ENCODE measurements at places on chromosomes 2 and 18.

GRCh38 chr2:191006997-191007783 is 6.8 kb downstream of the STAT1 start:
- no peak overlapping the region for H3K4me3 ChIP-seq
- H3K36me3 ChIP-seq = peaks cover 37% of the 10 kb centered on the region
- H3K27ac ChIP-seq = no peak overlapping the region

DNA sequence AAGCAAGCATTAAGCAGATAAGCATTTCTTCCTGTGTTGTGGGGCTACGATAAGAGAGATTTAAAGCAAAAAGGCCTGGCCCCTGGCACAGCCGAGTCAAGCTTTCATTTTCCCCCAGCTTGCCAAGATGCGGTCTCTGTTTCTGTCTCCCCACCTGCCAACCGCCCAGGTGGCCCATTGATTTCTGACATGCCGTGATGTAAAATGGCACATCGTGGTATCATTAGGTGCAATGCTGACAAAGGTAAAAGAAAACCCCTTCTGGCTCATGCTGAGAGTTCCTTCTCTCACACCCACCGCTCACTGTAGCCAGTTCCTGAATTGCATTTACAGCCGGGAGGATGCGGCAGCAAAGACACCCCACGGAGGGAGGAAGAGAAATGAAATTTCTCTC is 62.8 kb downstream of the BOD1L2 start:
- H3K27ac ChIP-seq = no peak overlapping the region
- DNase-seq = no peak
- H3K4me3 ChIP-seq = peak overlapping the region; percentile 32
- H3K36me3 ChIP-seq = no peaks in the 10 kb centered on the region
- H3K4me1 ChIP-seq = peaks cover 4% of the 10 kb centered on the region
- no peaks in the 10 kb centered on the region for H3K27me3 ChIP-seq

DNA sequence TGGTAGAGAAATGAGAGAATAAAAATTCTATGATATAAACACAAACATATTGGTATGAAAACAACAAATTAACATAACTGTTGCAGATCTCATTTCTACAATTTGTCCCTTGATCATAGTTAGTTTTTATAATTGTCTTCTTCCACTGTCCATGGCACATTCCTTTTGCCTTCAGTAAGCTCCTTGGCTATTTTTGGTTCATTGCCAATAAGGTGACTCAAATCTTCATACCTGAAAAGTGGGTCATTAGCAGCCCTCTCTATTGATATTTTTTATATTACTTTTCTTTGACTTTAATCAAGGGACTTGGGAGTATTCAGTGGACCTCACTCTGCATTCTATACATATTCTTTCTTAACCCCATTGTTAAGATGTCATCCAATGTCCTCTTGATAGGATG is 552.9 kb downstream of the TDRD15 start:
- no peak overlapping the region for H3K4me3 ChIP-seq
- no peak overlapping the region for H3K27ac ChIP-seq
- no peaks in the 10 kb centered on the region for H3K27me3 ChIP-seq
- no peaks in the 10 kb centered on the region for H3K36me3 ChIP-seq
- H3K4me1 ChIP-seq = no peaks in the 10 kb centered on the region

- DNase-seq = no peak
- H3K27me3 ChIP-seq = no peaks in the 10 kb centered on the region
- H3K4me3 ChIP-seq = no peak overlapping the region
- no peak overlapping the region for H3K27ac ChIP-seq
These were observed 107.4 kb upstream of the CTDP1 start for GRCh38 chr18:79572093-79572780.

DNA sequence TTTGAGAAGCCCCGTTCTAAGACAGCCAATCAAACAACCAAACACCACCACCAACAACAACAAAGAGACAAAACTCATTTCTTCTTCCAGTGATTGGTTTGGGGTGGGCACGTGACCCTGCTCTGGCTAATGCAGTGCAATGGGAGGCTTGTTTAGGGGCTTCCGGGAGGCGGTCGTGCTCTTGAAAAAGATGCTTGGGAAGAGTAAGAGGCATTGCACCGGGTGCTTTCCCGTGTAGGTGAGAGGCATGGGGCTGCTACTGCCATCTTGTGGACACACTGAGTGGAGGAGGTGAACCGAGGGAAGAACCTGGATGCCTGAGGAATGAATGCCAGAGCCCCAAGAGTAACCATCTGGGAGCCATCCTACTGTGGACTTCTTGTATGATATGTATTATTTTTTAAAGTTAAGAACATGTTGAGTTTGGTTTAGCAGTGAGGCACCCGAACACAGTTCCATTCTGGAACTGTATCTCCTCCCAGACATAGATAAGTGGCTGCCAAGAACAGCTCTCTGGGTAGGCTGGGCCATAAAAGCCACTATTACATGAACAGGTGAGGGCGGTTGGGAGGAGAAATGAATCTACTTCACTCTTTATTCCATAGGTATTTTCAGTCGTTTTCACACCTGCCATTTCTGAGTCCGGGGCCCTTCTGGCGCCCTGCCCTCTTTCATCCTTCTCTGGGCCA is 19.1 kb upstream of the ARHGAP25 start:
- DNase-seq = no peak
- no peaks in the 10 kb centered on the region for H3K27me3 ChIP-seq
- H3K4me1 ChIP-seq = peaks cover 3% of the 10 kb centered on the region
- no peak overlapping the region for H3K4me3 ChIP-seq
- no peaks in the 10 kb centered on the region for H3K36me3 ChIP-seq

DNA sequence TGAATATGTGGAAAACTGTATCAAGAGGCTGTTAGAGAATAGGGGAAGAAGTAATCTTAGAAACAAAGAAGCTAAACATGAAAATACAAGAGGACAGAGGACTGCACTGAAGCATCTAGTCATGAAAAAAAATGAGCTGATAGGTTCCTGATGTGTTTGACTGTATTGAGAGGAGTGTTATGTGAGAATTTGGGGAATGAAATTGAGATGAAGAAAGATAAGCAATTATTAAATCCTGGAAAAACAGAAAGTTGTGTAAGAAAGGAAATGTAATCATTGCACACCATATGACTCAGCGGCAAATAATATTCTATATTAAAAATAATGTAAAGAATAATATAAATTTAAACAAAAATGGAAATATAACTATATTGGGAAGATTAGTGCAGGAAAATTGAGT is 71.2 kb downstream of the SEMA4F start:
- H3K27me3 ChIP-seq = no peaks in the 10 kb centered on the region
- no peaks in the 10 kb centered on the region for H3K4me1 ChIP-seq
- no peak overlapping the region for H3K4me3 ChIP-seq
- no peak for DNase-seq
- no peaks in the 10 kb centered on the region for H3K36me3 ChIP-seq

GRCh38 chr2:31219131-31219969 is 2.0 kb upstream of the CAPN14 start:
- H3K27me3 ChIP-seq = no peaks in the 10 kb centered on the region
- no peak overlapping the region for H3K4me3 ChIP-seq
- H3K4me1 ChIP-seq = no peaks in the 10 kb centered on the region

GRCh38 chr2:130963196-130963848 is 126.6 kb downstream of the ARHGEF4 start:
- no peak overlapping the region for H3K4me3 ChIP-seq
- no peaks in the 10 kb centered on the region for H3K27me3 ChIP-seq
- no peaks in the 10 kb centered on the region for H3K36me3 ChIP-seq
- DNase-seq = no peak

GRCh38 chr18:8448130-8448529 is 161.1 kb upstream of the RAB12 start:
- H3K27ac ChIP-seq = no peak overlapping the region
- no peaks in the 10 kb centered on the region for H3K27me3 ChIP-seq
- H3K4me3 ChIP-seq = no peak overlapping the region
- no peak for DNase-seq
- H3K4me1 ChIP-seq = no peaks in the 10 kb centered on the region

DNA sequence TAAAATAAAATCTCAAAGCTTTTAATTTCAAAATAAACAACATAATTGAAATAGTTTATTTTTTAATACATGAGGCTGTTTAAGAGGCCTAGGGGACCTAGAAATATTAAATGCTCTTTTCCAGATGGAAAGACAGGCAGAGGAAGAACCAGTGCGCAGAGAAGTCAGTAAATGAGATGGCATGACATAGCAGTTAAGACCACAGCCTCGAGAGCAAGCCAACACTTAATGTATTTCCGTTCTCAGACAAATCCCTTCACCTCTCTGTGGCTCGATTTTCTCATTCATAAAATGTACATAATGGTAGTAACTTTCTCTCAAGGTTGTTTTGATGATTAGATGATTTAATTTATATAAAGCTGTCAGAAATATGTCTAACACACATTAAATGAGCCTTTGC is 405.1 kb upstream of the CWC22 start:
- no peak overlapping the region for H3K4me3 ChIP-seq
- no peak overlapping the region for H3K27ac ChIP-seq
- no peaks in the 10 kb centered on the region for H3K4me1 ChIP-seq
- no peak for DNase-seq
- H3K36me3 ChIP-seq = no peaks in the 10 kb centered on the region

DNA sequence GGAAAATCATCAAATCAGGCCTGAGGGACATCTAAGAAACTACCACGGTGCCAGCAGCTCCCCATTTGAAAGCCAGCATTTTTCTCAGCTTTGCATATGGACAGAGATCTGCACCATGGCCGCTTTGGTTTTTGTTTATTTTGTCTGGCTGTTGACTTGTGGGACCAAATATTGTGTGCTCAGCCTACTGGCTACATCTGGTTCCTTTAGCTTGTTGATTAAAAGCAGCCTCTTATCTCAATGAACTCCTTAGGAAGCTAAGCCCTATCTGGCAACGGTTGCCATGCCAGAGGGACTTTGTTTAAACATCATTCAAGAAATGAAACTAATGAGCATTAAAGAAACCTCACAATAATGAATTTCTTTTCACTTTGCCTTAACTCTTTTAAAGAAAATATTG is 32.4 kb upstream of the CCDC150 start:
- peaks cover 10% of the 10 kb centered on the region for H3K4me1 ChIP-seq
- peak overlapping the region; percentile 22 for H3K4me3 ChIP-seq
- DNase-seq = no peak
- peak overlapping the region; percentile 56 for H3K27ac ChIP-seq
- no peaks in the 10 kb centered on the region for H3K27me3 ChIP-seq

- H3K36me3 ChIP-seq = peaks cover 48% of the 10 kb centered on the region
- no peak overlapping the region for H3K27ac ChIP-seq
- no peak overlapping the region for H3K4me3 ChIP-seq
- no peak for DNase-seq
These were observed 72.1 kb downstream of the COL6A3 start for GRCh38 chr2:237341872-237342271.

- H3K4me3 ChIP-seq = peak overlapping the region; percentile 38
- H3K27me3 ChIP-seq = no peaks in the 10 kb centered on the region
- no peaks in the 10 kb centered on the region for H3K36me3 ChIP-seq
- peaks cover 21% of the 10 kb centered on the region for H3K4me1 ChIP-seq
- DNase-seq = no peak
- H3K27ac ChIP-seq = peak overlapping the region; percentile 62
These were observed 261.6 kb upstream of the SPOPL start for GRCh38 chr2:138239902-138240491.

- no peak for DNase-seq
- H3K4me3 ChIP-seq = no peak overlapping the region
- no peak overlapping the region for H3K27ac ChIP-seq
- H3K36me3 ChIP-seq = no peaks in the 10 kb centered on the region
These were observed 733.4 kb upstream of the CDH7 start for GRCh38 chr18:65017372-65017760.

DNA sequence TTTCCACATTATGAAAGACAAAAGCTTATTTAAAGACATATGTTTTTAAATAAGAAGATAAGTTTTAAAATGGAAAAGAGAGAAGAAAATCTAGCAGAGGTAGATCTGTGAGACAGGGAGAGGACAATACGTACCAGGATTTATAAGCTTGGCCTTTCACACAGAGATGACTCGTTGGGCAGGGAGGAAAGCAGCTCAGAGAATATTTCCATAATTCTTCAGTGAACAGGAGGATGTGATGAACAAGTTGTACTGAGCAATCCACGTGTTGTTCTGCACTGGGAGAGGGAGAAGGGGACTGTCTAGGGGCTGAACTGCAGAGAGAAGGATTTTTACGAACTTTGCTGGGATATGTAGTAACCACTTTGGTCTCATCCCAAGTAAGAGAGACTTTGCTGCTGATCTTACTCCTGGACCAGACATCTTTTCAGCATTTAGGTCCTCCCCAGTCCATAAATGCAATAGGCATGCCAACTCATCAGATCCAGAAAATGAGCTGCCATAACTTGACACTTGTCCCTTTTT is 162.5 kb upstream of the SETBP1 start:
- no peak overlapping the region for H3K4me3 ChIP-seq
- DNase-seq = no peak
- H3K4me1 ChIP-seq = peaks cover 10% of the 10 kb centered on the region
- H3K36me3 ChIP-seq = no peaks in the 10 kb centered on the region

GRCh38 chr2:72676341-72677025 is 149.3 kb downstream of the EXOC6B start:
- H3K36me3 ChIP-seq = no peaks in the 10 kb centered on the region
- H3K27me3 ChIP-seq = no peaks in the 10 kb centered on the region
- no peak overlapping the region for H3K4me3 ChIP-seq

- no peaks in the 10 kb centered on the region for H3K4me1 ChIP-seq
- no peaks in the 10 kb centered on the region for H3K36me3 ChIP-seq
- no peak for DNase-seq
- no peak overlapping the region for H3K27ac ChIP-seq
- no peak overlapping the region for H3K4me3 ChIP-seq
These were observed 77.8 kb upstream of the ARHGAP15 start for GRCh38 chr2:143051465-143051864.

DNA sequence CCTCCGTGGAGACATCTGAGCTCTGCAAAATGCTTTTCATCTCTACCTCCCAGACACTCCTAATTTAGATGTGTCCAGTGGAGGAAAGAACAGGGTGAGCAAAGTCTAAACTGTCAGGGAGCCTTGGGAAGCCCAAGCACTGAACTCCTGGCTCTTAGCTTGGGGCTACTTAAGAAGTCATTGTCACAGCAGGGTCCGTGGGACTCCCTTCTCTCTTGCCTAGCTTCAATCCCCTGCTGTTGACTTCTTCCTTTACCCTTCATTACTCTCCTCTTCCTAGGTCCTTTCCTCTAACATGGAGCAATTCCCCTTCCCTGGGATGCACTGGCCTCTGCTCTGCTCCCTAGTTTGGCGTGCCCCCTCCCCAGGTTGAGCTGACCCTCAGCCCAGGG is 3.4 kb downstream of the OSR1 start:
- no peak for DNase-seq
- peak overlapping the region; percentile 95 for H3K4me3 ChIP-seq
- peaks cover 6% of the 10 kb centered on the region for H3K36me3 ChIP-seq

DNA sequence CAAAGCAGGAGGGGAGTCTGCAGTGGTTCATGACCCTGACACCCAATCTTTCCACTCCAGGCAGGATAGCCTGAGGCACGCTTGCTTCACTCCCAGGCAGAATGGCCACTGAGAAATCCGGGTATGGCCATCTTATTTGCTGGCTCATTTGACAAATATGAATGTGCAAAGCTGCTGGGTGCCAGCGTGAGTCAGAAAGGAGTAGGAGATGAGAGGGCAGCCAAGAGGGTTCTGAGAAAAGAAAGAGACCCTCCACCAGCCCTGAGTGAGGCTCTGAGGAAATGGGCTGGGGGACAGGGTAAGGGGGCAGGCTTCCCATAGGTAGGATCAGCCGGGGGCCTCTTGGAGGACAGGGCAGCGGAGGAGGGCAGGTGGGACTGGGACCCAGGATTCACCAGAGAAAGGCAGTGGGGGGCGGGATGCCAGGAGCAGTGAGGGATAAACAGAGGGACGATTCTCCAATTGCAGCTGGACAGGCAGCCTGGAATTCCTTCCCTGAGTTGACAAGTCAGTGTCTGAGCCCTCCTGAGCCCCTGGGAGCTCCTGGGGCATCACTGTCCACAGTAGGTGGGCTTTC is 15.2 kb downstream of the RAMP1 start:
- H3K4me3 ChIP-seq = peak overlapping the region; percentile 5
- H3K27ac ChIP-seq = peak overlapping the region; percentile 90
- peaks cover 95% of the 10 kb centered on the region for H3K4me1 ChIP-seq
